MV-4-11 (cell line): ENCODE measurements at places on chromosomes 12 and 14.

GRCh38 chr12:108112832-108113556 is 16.1 kb upstream of the WSCD2 start:
- no peak for DNase-seq

- DNase-seq, result no peak
Measured at GRCh38 chr14:40393143-40393542, 960.9 kb upstream of the FBXO33 start.

DNA sequence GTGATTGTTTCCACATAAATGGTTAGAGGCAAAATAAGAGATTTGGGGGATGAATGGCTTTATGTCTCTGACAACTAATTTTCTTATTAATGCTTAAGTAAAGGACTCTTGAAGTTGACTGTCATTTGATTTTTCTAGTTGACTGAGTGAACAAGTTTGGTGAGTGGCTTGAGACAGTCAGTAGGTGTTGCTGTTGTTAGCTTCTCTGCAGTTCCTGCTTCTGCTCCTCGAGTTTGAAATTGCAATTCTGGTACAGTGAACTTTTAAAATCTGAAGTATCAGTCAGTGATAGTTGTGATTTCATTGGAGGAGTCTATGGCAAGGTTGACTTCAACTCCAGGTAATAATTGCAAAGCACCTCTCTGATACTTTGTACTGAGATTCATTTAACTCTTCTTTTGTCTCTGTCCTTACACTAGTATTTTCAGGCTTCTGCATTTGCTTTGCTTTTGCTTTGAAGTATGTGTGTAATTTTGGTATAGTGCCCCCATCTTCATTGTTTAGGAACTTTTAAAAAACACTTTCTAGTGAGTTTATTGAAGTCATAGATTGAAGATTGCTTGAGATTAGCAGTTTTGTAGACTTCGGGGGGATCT is 415.5 kb downstream of the PCNX1 start:
- peak; percentile 37 for DNase-seq

DNA sequence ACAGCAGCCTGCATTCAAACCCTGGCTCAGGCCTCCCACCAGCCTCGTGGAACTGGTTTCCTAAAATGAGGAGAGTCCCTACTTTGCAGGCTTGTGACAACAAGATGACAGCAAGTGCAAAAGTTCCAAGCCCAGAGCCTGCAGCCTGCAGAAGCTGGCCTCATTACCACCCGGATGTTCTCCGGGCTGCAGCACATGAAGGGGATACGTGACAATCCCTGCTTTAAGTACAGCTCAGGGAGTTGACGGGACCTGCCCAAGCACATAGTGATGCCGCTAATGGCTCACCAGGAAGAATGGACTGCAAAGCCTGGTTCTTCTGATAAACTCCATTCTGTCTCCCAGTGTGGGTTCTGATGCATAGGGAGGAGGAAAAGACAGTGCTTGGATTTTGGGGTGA is 15.0 kb downstream of the SSH1 start:
- no peak for DNase-seq

- no peak for DNase-seq
Measured at GRCh38 chr14:58824106-58824505, 186.3 kb downstream of the DACT1 start.

GRCh38 chr14:70909733-70910614 is 2.7 kb downstream of the PCNX1 start:
- no peak for DNase-seq

DNA sequence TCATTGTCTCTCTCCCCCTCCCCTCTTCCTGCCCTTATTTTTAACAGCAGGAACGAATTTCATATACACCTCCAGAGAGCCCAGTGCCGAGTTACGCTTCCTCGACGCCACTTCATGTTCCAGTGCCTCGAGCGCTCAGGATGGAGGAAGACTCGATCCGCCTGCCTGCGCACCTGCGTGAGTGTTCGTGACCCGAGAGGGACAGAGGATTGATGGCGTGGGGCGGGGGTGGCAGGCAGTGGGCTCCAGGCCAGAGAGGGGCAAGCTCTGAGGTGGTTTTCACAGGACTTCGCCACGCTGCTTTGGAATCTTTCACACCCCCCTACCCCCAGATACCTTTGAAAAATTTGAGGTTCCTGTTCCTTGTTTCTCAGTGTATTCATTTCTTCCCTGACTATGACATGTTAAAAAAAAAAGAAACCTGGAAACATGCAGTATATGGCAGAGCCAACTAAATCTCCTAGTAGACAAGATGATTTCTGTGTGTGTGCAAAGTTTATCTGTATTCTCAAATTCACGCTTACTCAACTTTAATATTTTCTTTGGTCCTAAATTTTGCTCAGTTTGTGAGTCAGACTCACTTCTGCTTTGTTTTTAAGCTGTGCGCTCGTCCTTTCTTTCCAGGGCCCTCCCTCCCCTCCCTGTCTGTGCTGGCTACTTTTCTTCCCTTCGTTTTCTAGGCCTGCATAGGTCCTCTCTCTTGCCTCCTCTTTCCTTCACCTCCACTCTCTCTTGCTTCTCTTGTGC is 103.1 kb downstream of the ETV6 start:
- peak; percentile 60 for DNase-seq

- DNase-seq, result peak; percentile 28
Measured at GRCh38 chr14:61561657-61562276, 133.5 kb upstream of the HIF1A start.

DNA sequence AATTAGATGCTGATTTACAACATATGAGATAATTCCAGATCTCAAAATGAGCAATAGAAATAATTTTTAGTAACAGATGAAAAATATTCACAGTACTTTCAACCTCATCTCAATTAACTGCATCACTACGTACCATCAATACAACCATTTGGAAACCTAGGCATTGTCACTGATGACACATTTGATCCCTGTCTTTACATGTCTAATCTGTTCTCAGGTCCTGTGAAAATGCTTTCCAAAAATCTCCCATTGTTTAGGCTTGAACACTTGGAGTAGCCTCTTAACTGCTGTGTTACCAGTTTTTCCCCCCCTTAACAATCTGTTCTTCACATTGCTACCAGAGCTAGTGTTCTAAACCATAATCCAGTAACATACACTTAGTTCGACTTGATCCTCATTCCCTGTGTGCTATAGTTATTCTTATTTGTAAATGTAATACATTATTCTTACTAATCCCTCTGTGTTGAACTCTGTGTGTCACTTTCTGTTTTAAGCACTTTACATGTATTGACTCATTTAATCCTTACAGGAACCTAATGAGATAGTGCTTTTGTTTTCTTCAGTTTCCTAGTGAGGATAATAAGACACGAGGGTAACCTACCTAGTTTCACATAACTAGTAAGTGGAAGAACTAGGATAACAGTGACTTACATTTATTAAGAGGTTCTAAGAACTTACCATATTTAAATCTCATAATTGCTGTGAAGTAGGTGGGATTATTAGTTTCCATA is 41.7 kb downstream of the LARP4 start:
- no peak for DNase-seq

GRCh38 chr14:21069388-21070082 is 569 bp upstream of the ARHGEF40 start:
- DNase-seq, result no peak

- no peak for DNase-seq
Measured at GRCh38 chr14:85702997-85703396, 173.1 kb downstream of the FLRT2 start.

GRCh38 chr12:47314996-47315395 is 235.2 kb upstream of the AMIGO2 start:
- no peak for DNase-seq

DNA sequence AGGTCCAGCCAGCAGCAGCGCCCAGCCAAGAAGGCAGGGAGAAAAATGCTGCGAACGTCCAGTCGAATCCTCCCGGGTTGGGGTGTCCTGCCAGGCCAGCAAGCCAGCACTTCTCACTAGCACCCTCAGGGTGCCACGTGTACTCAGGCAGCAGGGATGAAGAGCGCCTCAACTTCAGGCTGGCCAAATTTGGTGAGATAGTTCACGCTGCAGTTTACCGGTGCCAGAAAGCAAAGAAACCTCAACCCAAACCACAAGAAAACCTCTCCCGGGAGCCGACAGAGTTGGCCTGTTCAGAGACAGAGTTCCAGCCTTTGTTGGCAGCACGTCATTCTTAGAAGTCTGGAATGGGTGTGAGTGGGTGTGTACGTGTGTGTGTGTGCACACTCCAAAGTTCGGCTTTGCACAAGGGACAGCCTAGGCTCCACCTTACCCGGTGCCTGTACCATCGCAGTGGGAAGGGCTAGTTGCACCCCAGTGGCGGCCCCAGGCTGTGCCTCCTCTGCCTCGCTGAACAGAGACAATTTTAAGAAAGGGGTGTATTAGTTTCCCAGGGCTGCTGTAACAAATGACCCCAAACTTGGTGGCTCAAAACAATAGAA is 42.1 kb downstream of the ELK3 start:
- peak; percentile 20 for DNase-seq

DNA sequence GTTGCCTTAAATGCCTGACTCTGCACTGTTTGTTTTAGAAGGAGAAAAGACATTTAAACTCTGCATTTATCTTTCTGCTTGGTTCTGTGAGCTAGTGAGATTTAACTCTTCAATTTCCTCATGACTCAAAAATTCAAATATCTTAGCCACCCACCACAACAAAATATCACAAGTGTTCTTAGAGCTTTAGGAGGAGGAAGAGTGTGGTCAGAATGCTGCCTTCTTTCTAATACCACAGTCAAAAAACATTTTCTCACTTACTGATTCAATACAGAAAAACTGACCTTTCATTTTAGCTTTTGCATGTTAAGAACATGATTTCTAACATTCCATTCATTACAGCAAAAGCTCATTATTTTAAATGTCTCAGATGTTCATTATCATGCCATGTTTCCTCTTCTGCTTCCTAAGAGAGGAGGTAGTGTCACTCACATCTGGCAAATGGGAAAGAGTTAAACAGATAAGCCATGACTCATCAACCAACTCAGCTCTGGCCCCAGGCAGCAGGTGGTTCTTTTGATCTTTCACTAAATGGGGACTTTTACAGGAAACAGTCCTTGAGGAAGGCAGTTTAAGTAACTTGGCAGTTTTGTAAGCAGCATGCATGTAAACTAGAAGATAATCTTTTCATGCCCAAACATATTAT is 56.4 kb upstream of the RNU6-8 start:
- DNase-seq, result peak; percentile 41

GRCh38 chr14:104734991-104735779 is 11.2 kb downstream of the ADSS1 start:
- no peak for DNase-seq

DNA sequence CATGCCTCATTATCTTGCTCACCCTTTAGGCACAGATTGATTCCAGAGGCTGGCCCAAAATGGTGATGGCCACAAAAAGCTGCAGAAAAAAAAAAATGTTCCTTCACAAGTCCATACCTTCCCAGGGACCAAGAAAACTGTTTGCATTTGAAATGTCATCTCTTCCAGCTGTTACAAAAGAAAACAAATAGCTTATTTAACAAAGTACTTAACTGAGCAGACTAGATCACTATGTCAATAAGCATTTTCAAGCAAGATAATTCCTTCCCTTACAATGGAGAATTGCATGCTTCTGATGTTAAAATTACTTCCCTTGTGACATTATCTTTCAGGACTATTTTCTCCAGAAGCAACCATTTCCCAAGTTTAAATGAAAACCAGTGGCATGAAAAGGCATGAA is 377.9 kb upstream of the KITLG start:
- no peak for DNase-seq

- DNase-seq, result no peak
Measured at GRCh38 chr12:69475237-69475975, 5.2 kb downstream of the FRS2 start.

DNA sequence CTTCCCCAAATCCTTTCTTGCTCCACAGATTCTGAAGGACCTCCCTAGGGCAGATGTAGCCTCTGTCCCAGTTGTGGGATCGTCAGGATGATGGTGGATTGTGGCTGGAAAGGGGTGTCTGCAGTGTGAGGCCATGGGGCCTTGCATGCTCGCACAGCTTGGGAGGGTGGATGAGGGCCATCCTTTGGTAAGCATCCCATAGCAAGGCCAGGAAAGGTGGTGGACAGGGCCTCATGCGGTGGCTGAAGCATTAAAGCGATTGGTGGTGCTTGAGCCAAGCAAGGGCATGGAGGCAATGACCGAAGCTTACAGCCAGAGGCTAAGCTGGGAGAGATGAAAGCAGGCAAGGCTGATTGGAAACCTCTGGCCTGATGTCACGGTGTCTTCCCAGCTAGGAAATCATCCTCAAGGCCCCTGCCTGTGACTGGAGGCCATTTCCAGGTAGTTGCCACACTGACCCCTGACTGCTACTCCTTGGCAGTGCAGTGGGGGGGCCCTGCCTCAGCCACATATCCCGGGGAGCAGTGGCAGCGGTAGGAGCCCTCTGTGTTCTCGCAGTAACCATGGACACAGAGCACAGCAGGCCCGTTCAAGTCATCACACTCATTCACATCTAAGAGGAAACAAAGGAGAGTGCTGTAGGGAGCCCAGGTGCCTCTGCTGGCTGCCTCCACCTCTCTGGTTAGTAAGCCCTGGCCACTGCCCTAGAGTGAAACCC is 7.0 kb downstream of the ISCA2 start:
- no peak for DNase-seq

DNA sequence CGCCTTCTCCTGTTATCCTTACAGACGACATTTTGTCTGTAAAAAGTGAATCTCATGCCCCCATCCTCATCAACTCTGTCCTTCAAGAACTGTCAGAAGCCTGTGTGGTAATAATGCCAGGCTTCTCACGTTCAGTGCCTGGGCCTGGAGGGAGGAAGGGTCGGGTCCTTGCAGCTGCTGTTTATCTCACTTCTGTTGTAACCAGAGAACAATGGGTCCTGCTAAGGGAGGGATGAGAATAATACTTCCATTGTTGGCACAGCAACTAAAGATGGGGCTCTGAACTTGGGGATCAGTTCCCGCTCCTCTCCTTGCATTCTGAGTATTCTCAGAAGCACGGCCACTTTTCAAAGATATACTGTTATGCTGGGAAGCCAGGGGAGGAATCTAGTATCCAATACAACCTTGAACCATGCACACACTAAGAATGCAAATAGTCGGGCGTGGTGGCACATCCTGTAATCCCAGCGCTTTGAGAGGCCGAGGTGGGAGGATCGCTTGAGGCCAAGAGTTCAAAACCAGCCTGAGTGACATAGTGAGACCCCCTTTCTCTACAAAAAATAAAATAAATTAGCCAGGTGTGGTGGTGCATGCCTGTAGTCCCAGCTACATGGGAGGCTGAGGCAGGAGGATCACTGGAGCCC is 38.8 kb upstream of the NINJ2 start:
- DNase-seq, result no peak

DNA sequence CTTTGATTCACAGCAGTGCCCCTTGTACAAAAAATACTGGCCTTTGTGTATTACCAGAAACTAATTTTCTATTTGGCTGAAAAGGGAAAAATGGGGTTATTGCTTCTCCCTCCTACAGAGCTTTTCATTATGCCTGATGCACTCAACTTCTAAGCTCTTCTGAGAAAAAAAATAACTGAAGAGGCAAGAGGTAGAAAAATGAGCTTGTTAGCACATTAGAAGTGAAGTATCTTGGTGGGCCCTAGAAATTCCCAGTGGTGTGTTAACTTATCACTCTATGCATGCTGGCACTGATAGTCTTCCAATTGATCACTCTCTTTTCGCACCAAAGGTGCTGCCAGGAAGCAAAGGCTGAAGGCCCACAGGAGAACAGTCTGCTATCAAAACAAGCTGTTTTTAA is 17.1 kb downstream of the INSM2 start:
- no peak for DNase-seq

GRCh38 chr14:105204206-105204930 is 23.3 kb upstream of the NUDT14 start:
- DNase-seq, result no peak
